Activated CD4-positive, alpha-beta T cell treated with anti-CD3 and anti-CD28 coated beads for 36 hours (primary cell): ENCODE measurements at places on chromosomes 7 and 10. TPM values are rescaled to one million over a fixed set of nuclear protein-coding genes. Genes with fewer than 3 reads are reported as not detected.

Gene SPRN
- total RNA-seq = not detected

Gene CPEB3
- 1.8 TPM for total RNA-seq

Gene MDFIC
- 68.4 TPM for total RNA-seq

Gene TWIST1
- 1.2 TPM for total RNA-seq

Gene NUPR2
- not detected for total RNA-seq

- no peak for DNase-seq
Observed at GRCh38 chr7:51369746-51370145, 53.1 kb upstream of the COBL start.

GRCh38 chr7:48016641-48017040 lies 12.3 kb downstream of the SUN3 start:
- DNase-seq = no peak

- no peak for DNase-seq
Observed at GRCh38 chr7:14260011-14260410, 270.5 kb upstream of the ETV1 start.

GRCh38 chr10:59967079-59967478 lies 60.7 kb upstream of the CCDC6 start:
- DNase-seq = no peak

GRCh38 chr10:72679838-72680241 lies 12.1 kb upstream of the MCU start:
- no peak for DNase-seq

DNA sequence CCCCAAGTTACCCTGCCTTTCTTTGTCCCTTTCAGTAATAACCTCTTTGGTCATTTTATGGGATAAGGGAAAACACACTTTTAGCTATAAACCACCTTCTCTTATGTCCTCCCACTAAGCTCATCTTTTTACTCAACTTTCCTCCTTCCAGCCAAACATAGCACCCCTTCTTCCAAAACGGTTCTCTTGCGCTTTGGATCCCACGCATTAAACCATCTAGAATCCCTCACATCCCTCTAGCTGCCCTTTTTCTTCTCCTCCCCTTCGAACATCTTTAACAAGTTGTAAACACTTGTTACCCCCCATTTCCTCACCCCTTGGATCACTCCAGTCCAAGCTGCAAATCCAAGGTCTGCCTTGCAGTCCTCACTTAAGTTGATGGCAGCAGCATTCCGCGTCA lies 13.4 kb downstream of the WAPL start:
- DNase-seq = no peak

DNA sequence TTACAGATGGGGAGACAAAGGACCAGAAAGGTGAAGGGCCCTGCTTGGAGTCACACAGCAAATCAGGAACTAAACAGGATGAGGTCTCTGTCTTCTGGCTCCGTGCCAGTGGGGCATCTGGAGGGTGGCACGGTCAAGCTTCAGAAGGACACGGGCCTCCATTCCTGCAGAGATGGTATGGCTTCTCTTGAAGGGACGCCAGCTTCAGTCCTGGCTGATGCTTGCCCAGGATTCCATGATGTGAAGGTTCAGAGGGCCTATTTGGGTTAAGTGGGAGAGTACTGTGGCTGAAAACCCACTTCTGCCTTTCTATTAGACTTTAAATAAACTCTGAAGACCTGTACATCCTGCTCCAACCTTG lies 6.1 kb downstream of the RAMP3 start:
- DNase-seq = no peak

DNA sequence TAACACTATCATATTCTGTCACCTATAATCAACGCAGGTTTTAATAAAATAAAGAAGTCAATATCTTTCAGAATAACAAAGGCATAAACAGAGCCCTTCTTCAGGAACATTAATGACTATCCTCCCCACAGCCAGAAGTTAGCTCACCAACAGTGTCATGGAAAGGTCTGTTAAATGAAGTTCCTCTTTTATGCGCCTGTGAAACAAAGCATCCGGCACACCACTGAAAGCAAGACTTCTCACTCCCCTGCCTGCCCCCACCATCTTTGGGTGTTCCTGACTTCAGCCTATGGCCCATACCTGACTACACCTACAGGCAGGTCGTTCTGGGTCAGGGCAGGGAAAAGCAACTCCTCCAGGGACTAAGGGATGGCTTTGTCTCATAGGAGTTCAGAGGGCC lies 205.4 kb downstream of the FANK1 start:
- DNase-seq = no peak

GRCh38 chr10:36094096-36094495 lies 452.0 kb upstream of the FZD8 start:
- no peak for DNase-seq

DNA sequence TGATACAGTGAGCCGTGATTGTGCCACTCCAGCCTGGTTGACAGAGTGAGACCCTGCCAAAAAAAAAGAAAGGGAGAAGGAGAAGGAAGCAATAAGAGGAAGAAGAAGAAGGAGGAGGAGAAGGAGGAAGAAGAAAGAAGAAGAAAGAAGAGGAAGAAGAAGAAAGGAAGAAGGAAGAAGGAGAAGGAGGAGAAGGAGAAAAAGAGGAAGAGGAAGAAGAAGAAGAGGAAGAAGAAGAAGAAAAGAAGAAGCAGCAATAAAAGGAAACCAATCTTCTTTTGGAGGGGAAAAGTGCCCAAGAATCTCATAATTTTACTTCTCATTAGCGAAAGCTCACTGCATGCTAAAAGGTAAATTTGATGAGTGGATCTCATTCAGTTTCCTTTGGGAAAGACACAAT lies 85.7 kb upstream of the GLCCI1 start:
- no peak for DNase-seq
